Thymus (tissue), 14 donors: ENCODE measurements at places on chromosomes 3 and 15.

- DNase-seq: no peak
These were observed 437.0 kb upstream of the CNTN6 start for GRCh38 chr3:655824-656223.

DNA sequence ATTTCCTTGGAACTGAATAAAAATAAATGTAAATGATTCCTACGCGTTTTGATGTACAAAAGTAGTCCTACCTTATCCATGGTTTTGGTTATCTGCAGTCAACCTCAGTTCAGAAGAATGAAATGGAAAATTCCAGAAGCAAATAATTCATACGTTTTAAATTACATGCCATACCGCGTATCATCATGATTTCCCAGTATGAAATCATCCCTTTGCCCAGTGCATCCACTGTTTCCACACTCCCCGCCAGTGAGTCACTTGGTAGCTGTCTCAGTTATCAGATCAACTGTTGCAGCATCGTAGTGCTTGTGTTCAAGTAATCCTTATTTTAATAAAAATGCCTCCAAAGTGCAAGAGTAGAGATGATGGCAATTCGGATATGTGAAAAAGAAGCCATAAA lies 9.1 kb upstream of the MFSD1 start:
- DNase-seq: no peak

- DNase-seq: no peak
These were observed 435.5 kb upstream of the TGFBR2 start for GRCh38 chr3:30170681-30171438.

GRCh38 chr3:102095383-102095782 lies 246.1 kb downstream of the NFKBIZ start:
- no peak for DNase-seq

GRCh38 chr3:151962912-151963311 lies 89.5 kb downstream of the SUCNR1 start:
- no peak for DNase-seq

GRCh38 chr3:196645897-196646665 lies 6.6 kb downstream of the NRROS start:
- DNase-seq: no peak

DNA sequence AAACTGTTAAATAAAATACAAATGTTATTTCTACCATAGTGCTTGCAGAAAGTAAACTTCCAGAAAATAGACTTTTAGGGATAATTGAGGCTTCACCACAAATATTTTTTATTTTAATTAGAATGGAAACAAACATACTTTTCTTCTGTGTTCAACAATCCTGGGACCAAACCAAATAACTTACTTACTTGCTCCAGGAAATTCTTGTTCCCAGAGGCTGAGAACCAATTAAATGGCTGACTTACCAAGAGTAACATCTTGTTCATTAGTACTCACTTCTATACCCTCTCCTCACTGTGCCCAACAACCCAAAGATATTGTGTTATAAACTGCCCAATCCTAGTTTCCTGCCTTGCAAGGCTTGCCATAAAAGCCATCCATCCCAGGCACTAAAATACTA lies 172.2 kb upstream of the PFN2 start:
- DNase-seq: no peak

GRCh38 chr3:32850226-32850625 lies 32.4 kb downstream of the TRIM71 start:
- no peak for DNase-seq

DNA sequence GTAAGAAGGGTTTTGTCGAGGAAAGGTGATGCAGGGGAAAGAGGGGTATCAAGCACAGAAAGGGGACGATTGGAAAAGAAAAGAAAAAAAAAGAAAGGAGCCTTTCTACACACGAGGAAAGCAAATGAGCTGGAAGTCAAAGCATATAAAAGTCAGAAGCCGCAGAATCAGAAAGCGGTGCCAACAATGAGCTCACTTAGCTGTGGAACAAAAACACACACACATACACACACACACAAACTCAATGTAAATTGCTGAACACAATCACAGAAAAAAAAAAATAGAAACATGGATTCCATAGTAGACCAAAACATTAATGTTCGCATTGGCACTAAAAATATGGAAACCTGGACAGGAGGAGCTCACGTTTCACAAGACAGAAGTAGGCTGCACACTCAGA lies 63.4 kb upstream of the FEZF2 start:
- no peak for DNase-seq

DNA sequence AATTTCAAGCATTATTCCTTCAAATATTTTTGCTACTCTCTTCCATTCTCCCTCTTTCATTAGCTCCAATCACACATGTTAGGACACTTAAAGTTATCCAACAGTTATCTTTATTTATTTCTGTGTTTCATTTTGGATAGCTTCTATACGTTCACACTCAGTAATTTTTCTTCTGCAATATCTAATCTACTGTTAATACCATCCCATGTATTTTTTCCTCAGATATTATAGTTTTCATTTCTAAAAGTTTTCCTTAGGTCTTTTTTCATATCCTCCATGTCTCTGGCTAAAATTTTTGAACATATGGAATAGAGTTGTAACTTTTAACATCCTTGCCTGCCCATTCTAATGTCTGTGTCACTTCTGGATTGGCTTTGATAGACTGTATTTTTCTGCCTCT lies 73.4 kb downstream of the CTNNB1 start:
- DNase-seq: no peak

DNA sequence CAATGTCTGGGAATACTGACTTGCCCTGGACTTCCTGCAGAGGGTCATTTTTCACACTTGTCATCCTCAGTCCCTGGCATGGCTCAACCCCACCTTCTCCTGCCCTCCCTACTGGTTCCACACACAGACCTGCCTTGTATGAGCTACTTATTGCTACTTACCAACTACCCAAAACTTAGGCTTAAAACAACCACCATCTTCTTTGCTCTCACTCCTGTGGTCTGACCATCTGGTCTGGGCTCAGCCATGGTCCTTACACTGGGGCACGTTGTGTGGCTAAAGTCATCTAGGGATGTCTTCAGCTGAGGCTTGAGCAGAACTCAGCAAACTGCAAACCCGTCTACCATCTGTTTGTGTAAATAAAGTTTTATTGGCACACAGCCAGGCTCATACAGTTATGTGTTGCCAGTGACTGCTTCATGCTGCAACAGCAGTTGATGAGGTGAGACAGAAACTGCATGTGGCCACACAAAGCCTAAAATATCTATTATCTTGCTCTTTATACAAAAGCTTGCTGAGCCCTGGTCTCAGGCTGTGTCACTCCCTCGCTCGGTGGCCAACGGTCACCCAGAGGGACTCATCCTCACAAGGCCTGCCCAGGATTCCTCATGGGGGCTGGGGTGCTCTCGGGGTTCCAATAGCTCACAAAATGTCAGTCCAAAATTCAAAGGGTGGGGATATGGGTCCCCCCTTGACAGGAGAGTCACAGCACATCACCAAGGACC lies 43.5 kb downstream of the KLF15 start:
- DNase-seq: no peak

DNA sequence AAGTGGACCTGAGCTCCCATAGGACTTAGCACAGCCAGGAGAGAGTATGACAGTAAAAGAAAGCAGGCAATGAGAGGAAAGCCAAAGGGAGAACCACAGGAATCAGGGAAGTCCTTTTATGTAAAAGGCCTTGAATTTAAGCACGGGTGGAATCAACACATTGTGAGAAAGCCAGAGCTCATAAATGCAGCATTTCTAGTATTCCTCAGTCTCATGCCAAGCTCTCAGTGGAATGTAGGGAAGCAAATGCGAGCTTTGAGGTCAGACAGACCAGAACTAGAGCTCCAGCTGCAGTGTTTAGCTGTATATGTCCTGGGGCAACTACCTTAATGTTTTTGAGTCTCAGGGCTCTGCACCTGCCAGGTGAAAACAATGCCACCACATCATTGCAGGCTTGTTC lies 132.1 kb upstream of the TRIM42 start:
- DNase-seq: no peak

DNA sequence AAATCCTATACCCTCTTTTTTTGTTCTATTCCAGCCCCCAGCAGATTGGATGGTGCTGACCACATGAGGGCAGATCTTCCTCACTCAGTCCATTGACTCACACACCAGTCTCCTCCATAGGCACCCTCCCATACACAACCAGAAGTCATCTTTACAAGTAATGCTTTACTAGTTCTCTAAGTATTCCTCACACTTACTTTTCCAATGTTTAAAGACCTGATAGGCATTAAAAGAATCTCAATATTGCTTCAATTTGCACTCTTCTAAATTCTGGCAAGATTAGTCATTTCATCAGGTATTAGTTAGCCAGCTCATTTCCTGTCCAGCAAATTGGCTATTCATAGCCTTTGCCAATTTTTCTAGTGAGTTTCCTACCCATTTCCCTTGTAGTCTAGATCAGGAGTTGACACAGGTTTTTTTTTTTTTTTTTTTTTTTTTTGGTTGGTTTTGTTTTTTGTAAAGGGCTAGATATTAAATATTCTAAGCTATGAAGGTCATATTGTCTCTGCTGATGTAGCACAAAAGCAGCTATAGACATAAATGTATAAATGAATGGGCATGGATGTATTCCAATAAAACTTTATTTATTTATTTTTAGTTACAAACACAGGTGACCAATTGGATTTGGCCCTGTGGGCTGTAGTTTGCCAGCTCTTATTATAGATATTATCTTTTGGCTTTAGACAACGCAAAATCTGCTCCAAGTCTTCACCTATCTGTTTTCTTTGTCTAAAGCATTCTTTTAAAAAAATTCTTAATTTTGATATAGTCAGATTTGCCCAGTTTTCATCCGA lies 76.1 kb downstream of the ABHD5 start:
- DNase-seq: no peak

- DNase-seq: no peak
These were observed 219.5 kb upstream of the MDFIC2 start for GRCh38 chr3:70531838-70532489.

DNA sequence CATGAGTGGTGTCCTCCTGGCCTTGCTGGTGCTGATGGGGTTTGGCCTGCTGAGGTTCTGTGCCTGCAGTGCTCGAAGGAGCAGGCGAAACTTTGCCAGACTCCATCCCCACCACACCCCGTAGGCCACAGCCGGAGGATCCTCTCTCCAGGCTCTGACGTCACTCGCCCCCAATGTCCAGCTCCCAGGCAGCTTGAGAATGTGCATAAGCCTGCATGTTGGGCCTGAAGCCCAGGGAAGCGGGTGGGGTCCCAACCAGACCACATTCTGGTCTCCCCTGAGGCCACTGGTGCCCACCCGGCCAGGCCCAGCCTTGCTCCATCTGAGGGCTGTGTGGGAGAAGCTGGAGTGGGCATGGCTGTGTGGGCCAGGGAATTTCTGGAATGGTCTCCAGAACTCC lies 109.8 kb downstream of the ASB7 start:
- no peak for DNase-seq

- DNase-seq: no peak
These were observed 10.3 kb upstream of the ABHD10 start for GRCh38 chr3:111968319-111969054.

- no peak for DNase-seq
These were observed 84.0 kb downstream of the ATP13A4 start for GRCh38 chr3:193470710-193471109.

GRCh38 chr3:68893600-68894239 lies 38.6 kb downstream of the TAFA4 start:
- peak; percentile 6 for DNase-seq
